Osteocyte (in vitro differentiated cells): ENCODE measurements at places on chromosomes 13 and 19. TPM values are rescaled to one million over a fixed set of nuclear protein-coding genes. Genes with fewer than 3 reads are reported as not detected.

The ZNF99 gene
- not detected in 2 replicates for total RNA-seq

GRCh38 chr13:35621989-35622388 is 145.5 kb upstream of the MAB21L1 start:
- no peaks in the 10 kb centered on the region for H3K4me1 ChIP-seq
- H3K27me3 ChIP-seq = no peaks in the 10 kb centered on the region
- DNase-seq = no peak
- H3K36me3 ChIP-seq = no peaks in the 10 kb centered on the region

DNA sequence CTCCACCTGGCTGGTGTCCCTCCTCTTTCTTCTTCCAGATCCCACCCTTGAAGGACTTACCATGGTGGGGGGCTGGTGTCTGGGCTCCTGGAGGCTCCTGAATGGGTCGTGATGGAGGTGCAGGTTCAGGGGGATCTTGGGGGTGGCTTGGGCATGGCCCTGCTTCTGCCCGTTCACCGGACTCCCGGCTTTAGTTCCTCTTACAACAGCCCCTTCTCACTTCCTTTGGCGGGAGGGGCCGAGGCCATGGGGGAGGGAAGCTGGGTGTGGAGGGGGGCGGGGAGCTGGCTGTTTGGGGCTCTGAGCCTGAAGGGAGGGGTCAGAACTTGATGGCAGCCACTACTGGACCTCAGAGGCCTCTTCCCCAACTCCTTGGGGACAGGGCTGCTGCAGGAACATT is at the start of gene MYO1F:
MYO1F (minus strand) TSS at position 196 of the 400 bp plus-strand sequence; CDS start at position 63, 133 bp downstream.
- no peak within 1 kb of the TSS for H3K27ac ChIP-seq
- H3K36me3 ChIP-seq = peaks cover 3% of the 10 kb centered on the region
- DNase-seq = no peak
- no peak within 1 kb of the TSS for H3K4me3 ChIP-seq
- H3K4me1 ChIP-seq = peaks cover 8% of the 10 kb centered on the region

GRCh38 chr19:4267101-4267900 is 11.8 kb upstream of the SHD start:
- no peak overlapping the region for H3K4me3 ChIP-seq
- H3K27me3 ChIP-seq = no peaks in the 10 kb centered on the region
- peaks cover 14% of the 10 kb centered on the region for H3K36me3 ChIP-seq
- H3K27ac ChIP-seq = no peak overlapping the region
